ENCODE measurements at places on chromosomes 5 and 9.
A peak's percentile ranks its signal among the peaks of the same experiment; 100 is the strongest.

DNA sequence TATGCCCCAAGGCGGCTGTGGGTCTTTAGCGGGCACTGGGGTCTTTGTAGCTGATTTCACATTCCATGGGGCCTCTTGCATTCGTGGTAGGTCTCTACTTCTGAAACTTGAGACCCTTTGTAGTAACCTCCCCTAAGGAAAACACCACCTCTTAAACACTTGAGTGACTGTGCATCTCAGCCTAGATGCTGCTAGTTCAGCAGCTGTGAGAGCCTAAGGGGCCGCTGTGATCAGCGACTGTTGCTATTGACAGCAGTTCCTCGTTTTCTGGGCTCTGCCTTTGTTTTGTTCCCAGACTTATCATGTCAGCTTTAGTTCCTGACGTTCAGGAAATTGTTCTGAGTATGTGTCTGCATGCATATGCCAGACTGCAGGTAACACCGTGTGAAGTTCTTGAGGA lies 171.2 kb downstream of the HSPA4 start:
- H3K4me3 ChIP-seq, result no peak overlapping the region
- no peaks in the 10 kb centered on the region for H3K36me3 ChIP-seq

GRCh38 chr5:1471997-1472963 lies 27.0 kb upstream of the SLC6A3 start:
- no peak for DNase-seq
- H3K27ac ChIP-seq, result no peak overlapping the region
- no peaks in the 10 kb centered on the region for H3K27me3 ChIP-seq
- H3K4me1 ChIP-seq, result no peaks in the 10 kb centered on the region

DNA sequence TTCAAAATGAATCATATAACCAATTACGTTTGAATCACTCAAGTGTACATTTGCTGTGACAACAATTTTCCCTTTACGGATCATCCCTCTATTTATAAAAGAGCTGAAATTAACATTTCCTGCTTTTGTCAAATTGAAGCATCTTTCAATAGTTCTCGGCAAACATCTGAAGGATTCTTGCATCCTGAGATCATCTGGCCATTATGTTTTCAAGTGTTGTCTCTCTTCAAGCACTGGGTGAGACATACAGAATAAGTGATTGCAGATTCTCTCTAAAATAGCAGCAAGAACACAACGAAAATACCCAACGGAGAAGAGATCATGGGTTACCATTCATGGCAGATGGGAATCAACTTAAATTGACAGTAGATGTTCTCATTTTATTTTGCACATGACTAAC lies 283.4 kb upstream of the GRAMD2B start:
- H3K4me3 ChIP-seq, result no peak overlapping the region
- H3K27me3 ChIP-seq, result no peaks in the 10 kb centered on the region
- DNase-seq, result no peak
- no peaks in the 10 kb centered on the region for H3K36me3 ChIP-seq

DNA sequence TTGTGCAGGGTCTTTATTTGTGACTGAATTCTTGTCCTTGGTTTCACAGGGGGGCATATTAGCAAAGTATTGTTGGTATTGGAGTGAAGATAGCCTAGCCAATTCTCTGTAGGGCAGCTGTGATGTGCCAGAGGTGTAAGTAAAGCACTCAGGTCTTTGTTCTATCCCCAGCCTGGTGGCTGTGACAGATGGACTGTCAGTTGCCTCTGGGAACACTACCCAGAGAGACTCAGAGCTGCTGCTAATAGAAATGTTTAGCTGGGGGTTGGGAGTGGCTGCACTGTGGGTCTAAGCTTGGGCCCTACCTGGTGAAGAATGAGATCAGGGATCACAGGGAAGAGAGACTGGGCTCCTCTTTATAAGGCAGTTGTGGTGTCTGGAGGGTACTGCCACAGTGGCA lies 1006.5 kb upstream of the TYRP1 start:
- no peak overlapping the region for H3K27ac ChIP-seq
- H3K4me3 ChIP-seq, result no peak overlapping the region
- H3K4me1 ChIP-seq, result no peaks in the 10 kb centered on the region

- H3K4me3 ChIP-seq, result no peak overlapping the region
- no peaks in the 10 kb centered on the region for H3K4me1 ChIP-seq
- H3K27me3 ChIP-seq, result no peaks in the 10 kb centered on the region
- no peaks in the 10 kb centered on the region for H3K36me3 ChIP-seq
- no peak overlapping the region for H3K27ac ChIP-seq
Measured at GRCh38 chr9:101731429-101731828, 7.0 kb downstream of the GRIN3A start.

GRCh38 chr9:114643896-114644295 lies 13.7 kb downstream of the TEX53 start:
- no peaks in the 10 kb centered on the region for H3K4me1 ChIP-seq
- H3K27me3 ChIP-seq, result no peaks in the 10 kb centered on the region
- no peak for DNase-seq
- H3K36me3 ChIP-seq, result peaks cover 26% of the 10 kb centered on the region

DNA sequence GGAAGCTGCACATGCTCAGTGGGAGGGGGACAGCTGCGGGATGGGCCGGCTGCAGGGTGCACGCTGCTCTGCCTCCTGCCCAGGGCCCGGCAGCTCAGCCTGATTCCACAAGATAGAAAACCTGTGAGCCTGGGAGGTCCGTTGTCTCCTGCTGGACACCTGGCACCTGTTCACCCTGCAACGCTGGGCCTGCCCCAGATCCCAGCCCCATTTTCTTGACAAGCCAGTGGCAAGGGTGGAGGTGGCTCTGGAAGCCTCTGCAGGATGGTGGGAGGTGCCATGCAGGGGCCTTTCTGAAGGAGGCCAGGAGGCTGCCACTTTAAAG lies 68.1 kb upstream of the RNF130 start:
- H3K27me3 ChIP-seq, result no peaks in the 10 kb centered on the region
- H3K4me1 ChIP-seq, result no peaks in the 10 kb centered on the region
- no peak for DNase-seq
- H3K4me3 ChIP-seq, result no peak overlapping the region
- no peaks in the 10 kb centered on the region for H3K36me3 ChIP-seq

- no peaks in the 10 kb centered on the region for H3K4me1 ChIP-seq
- H3K4me3 ChIP-seq, result no peak overlapping the region
Measured at GRCh38 chr5:171920765-171921391, 85.6 kb downstream of the FBXW11 start.

- H3K27me3 ChIP-seq, result no peaks in the 10 kb centered on the region
- H3K27ac ChIP-seq, result no peak overlapping the region
- H3K4me1 ChIP-seq, result no peaks in the 10 kb centered on the region
- H3K36me3 ChIP-seq, result no peaks in the 10 kb centered on the region
- no peak for DNase-seq
Measured at GRCh38 chr9:107263289-107263688, 19.8 kb upstream of the RAD23B start.

- no peaks in the 10 kb centered on the region for H3K4me1 ChIP-seq
- H3K27me3 ChIP-seq, result no peaks in the 10 kb centered on the region
- H3K4me3 ChIP-seq, result no peak overlapping the region
- no peak overlapping the region for H3K27ac ChIP-seq
- DNase-seq, result no peak
- no peaks in the 10 kb centered on the region for H3K36me3 ChIP-seq
Measured at GRCh38 chr5:74629326-74629725, 11.2 kb downstream of the ENC1 start.

DNA sequence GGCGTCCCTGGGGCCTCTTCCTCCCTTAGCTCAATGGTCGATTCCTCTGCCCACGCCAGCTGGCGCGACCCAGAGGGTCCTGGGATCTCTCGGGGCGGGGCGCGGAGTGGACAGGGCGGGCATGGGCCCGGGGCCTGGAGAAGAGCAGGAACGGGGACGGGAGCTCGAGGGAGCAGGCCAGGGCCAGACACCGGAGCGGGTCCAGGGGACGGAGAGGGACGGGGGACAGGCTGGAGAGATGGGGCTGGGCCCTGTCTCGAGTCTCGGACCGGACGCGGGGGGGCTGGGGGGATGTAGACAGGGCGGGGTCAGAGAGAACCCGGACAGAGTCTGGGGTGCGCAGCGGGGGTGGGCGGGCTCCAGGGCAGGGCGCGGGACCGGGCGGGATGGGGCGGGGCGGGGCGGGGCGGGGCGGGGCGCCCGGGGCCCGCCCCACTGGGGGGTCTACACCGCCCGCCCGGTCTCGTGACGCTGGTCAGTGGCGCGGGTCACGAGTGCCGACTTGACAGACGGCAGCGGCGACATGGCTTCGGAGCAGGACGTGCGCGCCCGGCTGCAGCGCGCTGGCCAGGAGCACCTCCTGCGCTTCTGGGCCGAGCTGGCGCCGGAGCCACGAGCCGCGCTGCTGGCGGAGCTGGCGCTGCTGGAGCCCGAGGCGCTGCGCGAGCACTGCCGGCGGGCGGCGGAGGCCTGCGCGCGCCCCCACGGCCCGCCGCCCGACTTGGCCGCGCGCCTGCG lies at the start of gene UAP1L1:
Gene UAP1L1 (plus strand): TSS at position 508 of the 738 bp plus-strand sequence. CDS start 16 bp downstream, at position 524.
- peaks cover 11% of the 10 kb centered on the region for H3K4me1 ChIP-seq
- H3K4me3 ChIP-seq, result peak within 1 kb of the TSS; percentile 55
- no peaks in the 10 kb centered on the region for H3K27me3 ChIP-seq
- DNase-seq, result peak; percentile 53
- peak within 1 kb of the TSS; percentile 48 for H3K27ac ChIP-seq
- peaks cover 4% of the 10 kb centered on the region for H3K36me3 ChIP-seq

DNA sequence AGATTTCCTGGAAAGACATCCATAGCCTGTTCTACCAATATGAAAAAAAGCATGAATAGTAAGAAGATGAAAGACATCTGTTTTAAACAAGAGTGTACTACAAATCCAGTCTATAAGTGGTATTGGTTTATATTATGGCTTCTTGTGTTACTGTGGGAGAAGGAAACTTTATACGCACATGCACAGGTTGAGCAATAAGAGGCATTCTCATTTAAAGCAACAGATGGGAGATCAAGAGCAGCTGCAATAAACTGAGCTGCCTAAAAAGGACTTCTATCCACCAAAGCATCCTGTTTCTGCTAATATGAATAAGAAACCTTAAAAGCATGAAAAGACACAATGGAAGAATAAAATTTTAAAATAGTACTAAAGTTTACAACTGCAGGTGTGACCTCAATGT lies 8.6 kb upstream of the PCDHB1 start:
- H3K36me3 ChIP-seq, result no peaks in the 10 kb centered on the region
- no peak for DNase-seq
- H3K4me1 ChIP-seq, result no peaks in the 10 kb centered on the region
- no peaks in the 10 kb centered on the region for H3K27me3 ChIP-seq
- H3K27ac ChIP-seq, result no peak overlapping the region

DNA sequence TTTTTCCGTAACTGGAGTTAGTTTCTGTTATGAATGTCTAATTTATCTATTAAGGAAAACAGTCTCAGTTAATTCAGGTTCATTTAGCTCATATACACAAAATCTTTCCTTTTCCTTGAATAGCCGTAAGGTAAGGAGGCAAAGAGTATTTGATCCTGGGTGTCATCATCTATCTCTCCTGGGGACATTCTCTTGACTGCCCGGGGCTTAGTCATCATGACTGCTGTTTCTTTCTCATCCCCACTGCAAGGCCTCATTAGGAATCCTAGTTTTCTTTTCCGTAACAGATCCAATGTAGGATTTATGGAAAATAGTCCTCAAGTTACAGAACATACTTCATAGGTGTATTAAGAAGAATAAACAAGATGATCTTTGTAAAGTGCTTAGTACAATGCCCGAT lies 134.9 kb upstream of the CHD1 start:
- no peak for DNase-seq
- H3K27me3 ChIP-seq, result no peaks in the 10 kb centered on the region

GRCh38 chr9:38133595-38133994 lies 64.6 kb upstream of the SHB start:
- H3K27me3 ChIP-seq, result no peaks in the 10 kb centered on the region
- no peak overlapping the region for H3K4me3 ChIP-seq
- H3K27ac ChIP-seq, result no peak overlapping the region
- no peaks in the 10 kb centered on the region for H3K4me1 ChIP-seq

DNA sequence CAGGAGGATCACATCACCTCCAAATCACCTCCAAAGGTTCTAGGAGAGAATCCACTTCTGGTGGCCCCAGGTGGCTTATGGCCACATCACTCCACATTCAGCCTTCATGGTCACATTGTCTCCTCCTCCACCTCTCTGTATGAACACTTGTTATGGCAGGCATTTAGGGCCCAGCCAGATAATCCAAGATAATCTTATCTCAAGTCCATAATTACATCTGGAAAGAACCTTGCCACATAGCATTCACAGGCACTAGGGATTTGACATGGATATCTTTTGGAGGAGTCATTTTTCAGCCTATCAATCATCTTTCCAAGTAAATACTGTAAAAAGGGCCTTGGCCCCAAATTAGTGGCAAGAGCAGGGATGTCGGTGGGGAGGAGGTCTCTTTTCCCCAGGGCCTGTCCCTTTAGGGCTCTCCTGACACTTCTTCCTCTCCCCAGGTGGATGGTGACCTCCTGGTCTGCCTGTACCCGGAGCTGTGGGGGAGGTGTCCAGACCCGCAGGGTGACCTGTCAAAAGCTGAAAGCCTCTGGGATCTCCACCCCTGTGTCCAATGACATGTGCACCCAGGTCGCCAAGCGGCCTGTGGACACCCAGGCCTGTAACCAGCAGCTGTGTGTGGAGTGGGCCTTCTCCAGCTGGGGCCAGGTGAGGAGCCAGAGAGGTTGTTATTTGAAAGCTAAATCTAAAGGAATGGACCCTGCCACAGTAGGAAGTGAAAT lies 140.9 kb downstream of the SAXO1 start:
- H3K4me3 ChIP-seq, result no peak overlapping the region
- H3K27ac ChIP-seq, result no peak overlapping the region
- H3K4me1 ChIP-seq, result no peaks in the 10 kb centered on the region
- DNase-seq, result no peak

- no peak for DNase-seq
- no peaks in the 10 kb centered on the region for H3K4me1 ChIP-seq
- no peak overlapping the region for H3K4me3 ChIP-seq
- H3K36me3 ChIP-seq, result no peaks in the 10 kb centered on the region
Measured at GRCh38 chr9:1941989-1942388, 73.2 kb upstream of the SMARCA2 start.

GRCh38 chr5:77419644-77420582 lies 72.2 kb downstream of the WDR41 start:
- no peaks in the 10 kb centered on the region for H3K27me3 ChIP-seq
- no peak overlapping the region for H3K27ac ChIP-seq
- no peak overlapping the region for H3K4me3 ChIP-seq
- DNase-seq, result no peak
- H3K4me1 ChIP-seq, result no peaks in the 10 kb centered on the region

- H3K27ac ChIP-seq, result no peak overlapping the region
- DNase-seq, result no peak
- no peak overlapping the region for H3K4me3 ChIP-seq
- H3K27me3 ChIP-seq, result no peaks in the 10 kb centered on the region
- no peaks in the 10 kb centered on the region for H3K36me3 ChIP-seq
Measured at GRCh38 chr5:15864536-15865215, 314.9 kb downstream of the MARCHF11 start.
